ENCODE measurements at places on chromosomes 6 and 20.

DNA sequence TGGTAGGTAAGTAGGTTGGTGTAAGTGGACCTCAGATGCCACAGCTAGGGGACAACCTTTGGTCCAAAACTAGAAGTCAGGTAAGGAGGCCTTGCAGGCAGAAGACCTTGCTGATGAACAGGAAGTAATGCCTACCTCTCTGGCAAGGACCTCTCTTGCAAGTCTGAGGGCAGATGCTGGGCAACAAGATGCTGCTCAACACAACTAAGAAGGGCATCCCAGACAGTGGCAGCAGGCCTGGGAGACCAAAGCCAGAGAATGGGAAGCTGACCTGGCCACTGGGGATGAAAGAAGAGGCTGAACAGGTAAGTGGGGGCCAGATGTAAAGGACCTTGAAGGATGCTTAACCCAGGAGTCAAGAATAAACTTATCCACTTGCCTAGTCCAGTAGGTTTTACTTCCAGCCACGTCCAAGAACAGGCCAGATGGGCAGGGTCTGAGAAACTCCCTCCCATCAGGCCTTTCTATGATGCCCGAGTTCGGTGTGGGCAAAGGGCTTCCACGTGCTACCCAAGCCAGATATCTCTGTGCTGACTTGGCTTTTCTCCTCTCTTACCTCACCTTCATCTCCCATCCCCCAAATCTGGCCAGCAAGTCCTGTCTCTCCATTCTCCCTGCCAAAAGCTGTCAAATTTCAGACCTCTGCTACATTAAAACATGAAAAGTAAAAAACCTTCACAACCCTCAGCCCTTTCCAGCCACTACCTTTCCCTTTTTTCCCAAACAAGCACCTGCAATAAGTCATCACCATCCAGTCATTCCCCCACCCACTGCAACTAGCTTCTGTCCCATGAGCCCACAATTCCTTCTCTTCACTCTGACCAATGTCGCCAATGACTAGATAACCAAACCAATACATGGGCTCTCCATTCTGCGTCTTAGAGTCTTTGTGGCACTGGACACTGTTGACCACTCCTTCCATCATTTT lies 11.5 kb upstream of the PLCG1 start:
- DNase-seq: no peak

- no peak for DNase-seq
Observed at GRCh38 chr6:134517145-134517658, 199.3 kb upstream of the SGK1 start.

- DNase-seq: peak; percentile 93
Observed at GRCh38 chr6:37171970-37172812, 2.2 kb downstream of the PIM1 start.

- DNase-seq: peak; percentile 13
Observed at GRCh38 chr20:2006452-2007361, 12.8 kb upstream of the PDYN start.

GRCh38 chr20:23399568-23400241 lies 21.6 kb downstream of the NAPB start:
- no peak for DNase-seq

GRCh38 chr6:162099685-162100084 lies 627.9 kb downstream of the PRKN start:
- DNase-seq: no peak

- no peak for DNase-seq
Observed at GRCh38 chr20:18265441-18265840, 22.9 kb upstream of the ZNF133 start.

DNA sequence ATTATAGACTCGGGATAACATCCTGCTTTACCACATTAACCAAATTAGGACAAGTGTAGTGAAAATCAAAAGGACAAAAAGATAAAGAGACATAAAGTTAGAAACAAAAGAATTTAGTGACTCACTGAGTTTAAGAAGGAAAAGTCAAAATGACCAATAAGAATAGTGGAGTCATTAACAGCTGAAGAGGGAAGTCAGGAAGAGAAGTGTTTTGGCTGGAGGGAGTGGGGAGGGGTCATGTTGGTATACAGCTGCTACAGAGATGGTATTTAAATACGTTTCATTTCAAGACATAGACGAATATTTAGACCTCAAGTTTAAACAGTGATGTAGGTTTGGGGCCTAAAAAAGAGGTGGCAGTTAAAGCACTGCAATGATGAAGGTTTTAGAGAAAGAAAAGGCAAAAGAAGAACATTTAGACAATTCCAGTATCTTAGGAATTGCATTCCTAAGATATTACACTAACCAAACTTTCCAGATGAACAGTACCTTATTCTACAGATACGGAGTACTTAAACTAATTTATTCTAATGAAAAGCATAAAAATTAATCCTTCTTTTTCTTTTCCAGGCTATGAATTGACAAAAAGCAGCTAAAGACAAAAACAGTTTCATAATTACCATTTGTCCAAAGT lies 10.6 kb downstream of the FKBP5 start:
- no peak for DNase-seq

GRCh38 chr6:25418454-25419052 lies 139.4 kb downstream of the CARMIL1 start:
- no peak for DNase-seq

DNA sequence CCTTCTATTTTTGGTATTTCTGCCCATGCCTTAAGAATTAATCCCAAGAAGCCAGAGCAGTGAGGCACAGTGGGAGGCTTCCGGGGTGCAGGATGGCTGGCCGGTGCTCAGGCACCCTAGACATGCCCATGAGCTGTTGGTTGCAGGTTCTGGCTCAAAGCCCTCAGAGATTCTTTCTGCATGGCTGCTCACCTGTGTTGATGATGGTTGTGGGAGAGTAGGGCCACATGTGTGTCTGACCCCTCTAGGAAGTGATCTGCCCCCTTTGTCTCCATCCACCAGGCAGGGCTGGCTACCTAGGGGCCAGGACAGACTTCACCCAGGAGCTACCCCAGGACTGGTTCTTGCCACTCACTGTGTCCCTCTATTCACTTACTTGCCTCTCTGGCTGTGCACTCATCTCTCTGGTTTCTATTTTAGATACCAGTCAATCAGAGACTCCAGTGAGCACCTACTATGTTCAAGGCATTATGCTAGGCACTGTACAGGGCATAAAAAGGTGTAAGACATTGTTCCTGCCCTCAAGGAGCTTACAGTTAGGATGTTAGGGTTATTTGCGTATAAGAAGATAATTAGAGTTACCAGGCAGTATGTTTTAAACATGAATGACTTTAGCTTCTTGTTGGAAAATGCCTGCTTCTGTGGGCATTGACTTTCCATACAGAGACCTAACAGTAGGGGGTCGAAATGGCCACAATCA lies 16.8 kb downstream of the CD83 start:
- no peak for DNase-seq

DNA sequence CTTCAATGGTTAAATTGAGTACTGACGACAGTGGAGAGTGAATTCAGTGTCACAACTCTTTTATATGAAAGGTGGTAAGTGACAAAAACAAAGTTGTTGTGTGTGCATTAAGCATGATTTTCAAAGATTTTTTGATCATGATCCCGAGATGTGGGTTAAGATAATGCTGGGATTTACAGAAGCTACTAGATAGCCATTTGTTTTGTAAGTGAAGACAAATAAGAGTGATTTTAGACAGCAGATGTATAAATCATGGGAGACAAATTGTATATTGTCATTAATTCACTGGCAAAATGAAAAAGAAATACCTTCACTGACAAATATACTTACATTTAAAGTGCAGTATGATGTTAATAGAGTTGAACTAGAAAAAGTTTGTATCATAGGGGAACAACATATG lies 6.1 kb downstream of the ADGRB3 start:
- DNase-seq: no peak

DNA sequence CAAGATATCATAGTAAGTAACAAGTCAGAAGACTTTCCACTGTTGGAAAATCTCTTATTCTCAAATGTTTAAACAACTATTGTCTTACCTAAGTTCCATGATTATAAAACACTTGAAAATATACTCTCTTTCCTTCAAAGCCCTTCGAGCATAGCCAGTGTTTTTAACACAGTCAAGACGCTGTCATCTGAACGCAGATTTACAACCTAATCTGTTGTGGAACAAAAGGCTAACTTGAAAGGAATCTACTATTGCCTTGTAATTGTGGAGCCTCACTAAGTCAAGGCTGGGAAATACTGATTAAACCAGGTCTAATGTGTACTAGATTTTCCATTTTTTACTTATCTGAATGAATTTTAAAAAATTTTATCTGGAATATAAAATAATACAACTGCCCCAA lies 205.8 kb downstream of the TRDN start:
- DNase-seq: no peak

DNA sequence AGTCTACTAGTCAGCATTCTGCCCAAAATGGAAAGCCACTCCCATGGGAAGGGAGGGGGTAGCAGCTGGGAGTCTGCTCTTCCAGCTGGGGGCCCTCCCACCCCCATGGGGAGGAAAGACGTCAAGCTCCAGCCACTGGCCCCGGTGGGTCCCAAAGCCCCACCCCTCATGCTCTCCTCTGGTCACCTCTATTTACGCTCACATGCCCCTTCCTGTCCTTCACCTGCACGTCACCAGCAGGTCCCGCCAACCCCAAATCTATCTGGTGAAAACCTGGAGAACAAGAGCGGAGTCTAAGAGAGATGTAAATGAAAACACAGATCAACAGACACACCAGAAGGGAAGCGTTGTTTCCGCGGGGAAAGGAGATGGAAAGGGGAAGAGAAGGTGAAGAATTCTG lies 30.0 kb upstream of the ZBP1 start:
- DNase-seq: no peak

DNA sequence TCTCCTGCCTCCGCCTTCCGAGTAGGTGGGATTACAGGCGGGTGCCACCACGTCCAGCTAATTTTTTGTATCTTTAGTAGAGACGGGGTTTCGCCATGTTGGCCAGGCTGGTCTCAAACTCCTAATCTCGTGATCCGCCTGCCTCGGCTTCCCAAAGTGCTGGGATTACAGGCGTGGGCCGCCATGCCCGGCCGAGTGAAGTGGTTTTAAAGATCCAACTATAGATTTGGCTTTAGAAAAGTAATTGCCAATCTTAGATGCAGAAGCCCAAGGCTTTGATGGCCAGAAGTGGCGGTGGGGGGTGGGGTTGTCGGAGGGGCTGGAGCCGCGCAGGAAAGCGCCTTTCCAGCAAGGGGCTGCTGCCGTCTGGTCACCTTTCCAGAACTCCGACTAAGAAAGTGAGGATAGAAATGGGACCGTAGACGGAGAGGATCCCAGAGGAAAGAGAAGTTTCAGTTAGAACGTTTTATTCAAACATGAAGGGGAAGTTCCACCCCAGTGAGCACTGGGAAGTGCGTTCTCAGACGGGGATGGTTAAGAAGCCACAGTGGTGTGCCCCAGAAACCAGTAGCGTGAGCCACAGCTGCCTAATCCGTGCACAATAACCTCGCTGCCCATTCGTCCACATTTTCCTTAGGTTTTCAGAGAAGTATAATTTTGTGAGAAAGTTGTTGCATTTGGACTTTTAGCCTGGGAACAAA lies 69.7 kb downstream of the DLL1 start:
- DNase-seq: no peak

DNA sequence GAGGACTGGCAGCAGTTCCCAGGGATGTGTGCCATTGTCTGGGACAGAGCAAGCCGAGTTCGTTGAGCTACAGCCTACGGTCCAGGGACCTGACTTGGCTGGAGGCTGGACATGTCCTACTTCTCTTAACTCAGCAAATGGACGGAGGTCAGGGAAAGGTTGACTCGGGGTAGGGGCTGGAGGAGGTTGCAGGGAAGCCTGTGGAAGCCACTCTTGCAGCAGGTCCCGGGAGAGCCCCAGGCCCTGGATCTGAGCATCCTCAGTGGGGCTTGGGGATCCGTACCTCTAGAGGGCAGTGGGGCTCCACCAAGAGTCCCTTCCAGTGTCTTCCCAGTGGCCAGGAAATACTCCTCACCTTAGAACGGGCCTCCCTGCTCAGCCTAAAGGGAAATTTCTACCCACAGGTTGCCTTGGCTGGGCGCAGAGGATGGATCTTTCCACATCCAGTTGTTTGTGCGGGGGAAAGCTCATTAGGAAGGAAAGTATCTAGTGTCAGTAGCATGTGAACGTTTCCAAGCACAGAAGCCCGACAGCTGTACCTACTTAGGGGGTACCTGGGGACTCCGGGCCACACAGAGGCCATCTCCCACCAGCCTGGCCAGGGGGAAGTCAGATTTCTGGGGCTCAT lies 170.2 kb downstream of the NFATC2 start:
- DNase-seq: peak; percentile 54

DNA sequence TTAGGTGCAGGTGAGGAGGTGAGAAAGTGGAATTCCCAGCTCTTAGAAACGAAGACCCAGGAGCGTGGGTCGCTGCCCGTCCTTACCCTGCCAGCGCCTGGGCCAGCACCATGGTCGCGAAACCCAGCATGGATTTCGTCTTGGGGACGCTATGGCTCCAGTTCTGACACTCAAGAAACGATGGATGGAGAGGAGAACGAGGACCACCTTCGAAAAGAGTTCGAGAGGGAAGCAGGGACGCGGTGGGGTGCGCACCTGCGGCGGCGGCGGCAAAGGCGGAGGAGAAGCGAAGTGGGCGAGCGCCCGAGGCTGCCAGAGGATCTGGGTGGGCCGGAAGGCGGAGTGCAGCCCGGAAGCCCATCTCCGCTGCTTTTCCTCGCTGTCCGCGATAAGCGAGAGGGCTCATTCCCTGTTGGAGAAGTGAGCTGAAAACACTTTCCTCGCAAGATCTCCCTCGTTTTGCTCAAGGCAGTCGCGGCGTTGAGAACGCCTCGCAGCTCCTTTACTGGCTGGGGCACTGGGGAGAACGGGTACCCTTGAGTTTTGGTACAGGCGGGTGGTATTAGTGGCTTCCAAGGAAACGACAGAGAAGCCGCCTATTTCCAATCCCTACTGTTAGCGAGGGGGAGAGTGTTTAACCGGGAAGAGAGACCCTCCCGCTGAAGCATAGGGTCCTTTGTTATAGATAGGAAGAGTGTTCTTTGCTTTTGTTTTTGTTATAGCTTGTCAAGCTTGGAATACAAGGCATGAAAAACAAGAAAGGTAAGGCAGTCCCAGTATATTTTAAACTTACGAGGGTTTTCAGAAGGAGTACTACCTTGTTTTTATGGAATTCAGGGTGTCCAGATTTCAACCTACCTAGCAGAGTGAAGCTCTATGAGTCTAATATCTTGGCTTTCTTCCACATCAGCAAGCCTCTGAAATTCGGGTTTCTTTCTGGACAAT lies 109.5 kb downstream of the TRIM27 start:
- no peak for DNase-seq

DNA sequence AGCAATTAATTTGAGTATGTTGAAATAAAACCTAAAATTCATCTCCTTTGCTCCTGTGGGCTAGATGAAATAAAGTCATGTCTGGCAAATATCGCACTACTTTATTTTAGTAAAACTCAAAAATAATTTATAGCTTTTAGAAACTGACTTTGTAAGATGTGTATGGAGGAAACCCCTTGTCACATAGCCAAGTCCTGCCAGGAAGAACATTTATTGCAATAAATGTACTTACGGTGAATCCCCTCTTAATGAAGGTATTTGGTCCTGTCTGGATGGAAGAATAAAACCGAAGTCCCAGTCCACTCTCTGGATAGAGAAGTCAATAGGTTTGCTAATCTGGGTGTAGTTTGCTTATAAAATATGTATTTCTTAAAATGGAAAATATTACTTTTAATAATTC lies 1226.8 kb upstream of the MAP3K7 start:
- DNase-seq: no peak

GRCh38 chr20:8932192-8933165 lies 136.4 kb upstream of the PLCB4 start:
- no peak for DNase-seq
